ENCODE measurements at places on chromosomes 12 and 14. TPM values are rescaled to one million over a fixed set of nuclear protein-coding genes. Genes with fewer than 3 reads are reported as not detected.

OR4E2 gene
- not detected for total RNA-seq

CSAD gene
- 43.6 TPM for total RNA-seq

GPR84 gene
- 2.4 TPM for total RNA-seq

TUNAR gene
- not detected for total RNA-seq

DENND5B gene
- 0.10 TPM for total RNA-seq

TPPP2 gene
- total RNA-seq = not detected

PPP4R3A gene
- 137 TPM for total RNA-seq

BIN2 gene
- 187 TPM for total RNA-seq

CARMIL3 gene
- 3.2 TPM for total RNA-seq

TBX3 gene
- total RNA-seq = not detected

RERG gene
- 0.20 TPM for total RNA-seq

CACNA2D4 gene
- total RNA-seq = 15.1 TPM

FOXN4 gene
- total RNA-seq = not detected

ZC2HC1C gene
- total RNA-seq = 1.3 TPM

PFDN5 gene
- 313 TPM for total RNA-seq

KCNC2 gene
- total RNA-seq = not detected

USP44 gene
- total RNA-seq = 3.2 TPM

SLC25A21 gene
- not detected for total RNA-seq

MMP19 gene
- 0.12 TPM for total RNA-seq

LUM gene
- not detected for total RNA-seq

MDGA2 gene
- total RNA-seq = not detected

POTEG gene
- total RNA-seq = not detected
